Kasumi-1 (cell line): ENCODE measurements at places on chromosomes 2 and 18.

GRCh38 chr18:35827903-35828275 lies 144.6 kb upstream of the RMP24 start:
- DNase-seq = no peak

GRCh38 chr2:105935063-105935462 lies 190.4 kb downstream of the NCK2 start:
- DNase-seq = no peak

DNA sequence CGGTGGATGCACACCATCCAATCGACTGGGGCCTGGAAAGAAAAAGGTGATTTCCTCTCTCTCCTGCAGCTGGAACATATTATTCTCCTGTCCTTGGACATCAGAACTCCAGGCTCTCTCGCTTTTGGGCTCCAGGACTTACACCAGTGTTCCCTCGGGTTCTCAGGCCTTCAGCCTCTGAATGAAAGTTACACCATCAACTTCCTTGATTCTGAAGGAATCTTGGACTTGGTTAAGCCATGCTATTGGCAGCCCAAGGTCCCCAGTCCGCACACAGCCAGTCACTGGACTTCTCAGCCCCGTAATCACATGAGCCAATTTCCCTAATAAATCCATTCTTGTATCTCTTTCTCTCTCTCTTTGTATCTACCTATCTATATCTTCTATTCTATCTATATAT lies 418.9 kb downstream of the IRS1 start:
- no peak for DNase-seq

GRCh38 chr18:49619801-49620200 lies 57.9 kb downstream of the LIPG start:
- no peak for DNase-seq

DNA sequence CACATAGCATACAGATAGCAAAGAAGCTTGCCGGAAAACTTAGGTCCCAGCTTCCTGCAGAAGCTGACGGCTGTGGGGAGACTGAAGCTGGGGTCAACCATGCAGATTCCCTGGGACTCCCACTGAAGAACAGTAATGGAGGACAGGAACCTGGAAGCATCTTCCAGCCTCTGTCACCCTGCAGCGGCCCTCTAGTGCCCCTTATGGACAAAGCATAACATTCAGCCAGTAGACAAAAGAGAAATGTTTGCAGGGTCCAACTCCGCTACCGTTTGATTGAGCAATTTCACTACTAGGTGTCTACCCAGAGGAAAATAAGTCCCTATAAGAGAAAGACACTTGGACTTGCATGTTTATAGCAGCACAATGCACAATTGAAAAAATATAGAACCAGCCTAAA lies 460.6 kb downstream of the CNTNAP5 start:
- no peak for DNase-seq

- DNase-seq = no peak
Measured at GRCh38 chr18:51480407-51481261, 283.2 kb upstream of the MEX3C start.

DNA sequence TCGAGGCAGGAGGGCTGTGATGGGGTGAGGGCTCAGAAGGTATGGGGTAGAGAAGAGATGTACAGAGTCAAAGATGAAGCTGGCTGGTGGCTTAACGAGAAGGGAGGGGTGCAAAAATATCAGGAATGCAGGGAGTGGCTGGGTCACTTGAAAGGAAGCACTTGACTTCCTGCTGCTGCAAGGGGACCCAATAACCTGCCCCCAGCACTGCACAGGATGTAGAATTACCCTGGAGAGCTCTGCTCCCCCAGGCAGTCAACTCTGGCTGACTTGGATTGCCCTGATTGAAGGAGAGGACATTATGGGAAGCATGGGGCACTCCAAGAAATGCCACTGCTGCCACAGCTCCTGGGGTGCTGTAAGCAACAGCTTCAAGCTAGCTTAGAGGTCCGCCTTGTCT lies 41.8 kb downstream of the CFAP221 start:
- DNase-seq = no peak

- DNase-seq = peak; percentile 51
Measured at GRCh38 chr2:168976034-168976654, 55.0 kb downstream of the ABCB11 start.

DNA sequence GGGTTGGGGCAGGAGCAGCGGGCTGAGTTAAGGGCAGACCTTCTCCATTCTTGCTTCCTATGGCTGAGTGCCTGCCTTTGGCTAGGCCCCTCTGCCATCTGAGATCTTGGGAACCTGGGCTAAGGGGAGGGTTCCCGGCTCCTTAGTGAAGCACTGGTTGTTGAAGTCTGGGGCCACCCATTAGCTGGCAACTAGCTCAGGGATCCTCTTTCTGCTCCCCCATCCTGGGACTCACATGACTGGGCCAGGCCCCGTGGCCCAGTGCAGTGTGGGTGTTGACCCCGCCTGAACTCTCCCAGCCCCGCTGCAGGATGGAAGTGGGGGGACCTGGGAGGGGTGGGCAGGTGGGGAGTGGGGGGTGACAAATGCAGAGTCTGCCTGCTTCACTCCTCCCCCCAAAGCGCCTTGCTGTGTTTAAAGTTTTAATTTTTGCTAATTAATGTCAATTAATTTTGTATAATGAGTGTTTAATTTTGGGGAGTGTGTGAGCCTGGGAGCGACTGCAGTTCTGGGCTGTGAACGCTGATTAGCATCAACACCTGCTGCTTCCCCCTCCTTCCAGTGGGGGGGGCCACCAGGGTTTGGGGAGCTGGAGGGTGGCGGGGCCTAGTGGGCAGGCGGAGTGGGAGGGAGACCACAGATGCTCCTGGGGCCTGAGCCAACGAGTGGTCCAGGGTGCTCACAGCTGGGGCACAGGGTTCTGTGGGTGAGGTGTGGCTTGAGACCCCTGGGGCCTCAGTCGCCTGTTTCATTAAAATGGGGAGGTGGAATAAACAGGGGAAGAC lies 55.2 kb downstream of the EMX1 start:
- no peak for DNase-seq

GRCh38 chr2:104733226-104733943 lies 120.5 kb upstream of the POU3F3 start:
- DNase-seq = no peak

- no peak for DNase-seq
Measured at GRCh38 chr2:176283291-176284068, 14.2 kb downstream of the MTX2 start.

DNA sequence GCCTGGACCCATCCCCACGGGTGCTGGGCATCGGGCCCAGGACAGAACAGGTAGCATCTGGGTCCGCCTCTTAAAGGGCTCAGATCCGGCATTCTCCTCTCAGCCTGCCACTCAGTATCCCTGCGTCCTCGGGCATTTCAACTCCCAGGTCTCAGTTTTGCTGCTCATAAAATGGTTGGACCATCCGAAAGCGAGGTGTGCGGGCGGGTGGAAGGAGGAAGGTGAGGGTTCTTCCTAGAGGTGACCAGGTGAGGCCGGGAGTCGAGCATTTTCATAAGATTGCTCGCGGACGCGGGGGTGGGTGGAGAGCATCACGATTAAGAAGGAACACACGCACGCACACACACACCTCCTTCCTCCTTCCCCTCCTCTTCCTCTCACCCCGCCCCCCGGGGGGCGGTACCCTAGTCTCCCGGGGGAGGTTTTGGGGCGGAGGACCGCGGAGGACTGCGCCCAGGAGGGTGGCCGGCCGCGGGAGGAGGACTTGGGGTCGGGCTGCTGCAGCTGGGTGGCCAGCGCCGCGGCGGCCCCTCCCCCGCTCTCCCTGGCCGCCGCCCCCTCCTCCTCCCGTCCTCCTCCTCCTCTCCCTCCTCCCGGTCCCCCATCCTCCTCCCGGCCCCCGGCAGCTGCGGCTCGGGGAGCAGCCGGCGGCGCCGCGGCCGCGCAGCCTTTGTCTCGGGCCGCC lies 97.9 kb upstream of the GPR45 start:
- no peak for DNase-seq

DNA sequence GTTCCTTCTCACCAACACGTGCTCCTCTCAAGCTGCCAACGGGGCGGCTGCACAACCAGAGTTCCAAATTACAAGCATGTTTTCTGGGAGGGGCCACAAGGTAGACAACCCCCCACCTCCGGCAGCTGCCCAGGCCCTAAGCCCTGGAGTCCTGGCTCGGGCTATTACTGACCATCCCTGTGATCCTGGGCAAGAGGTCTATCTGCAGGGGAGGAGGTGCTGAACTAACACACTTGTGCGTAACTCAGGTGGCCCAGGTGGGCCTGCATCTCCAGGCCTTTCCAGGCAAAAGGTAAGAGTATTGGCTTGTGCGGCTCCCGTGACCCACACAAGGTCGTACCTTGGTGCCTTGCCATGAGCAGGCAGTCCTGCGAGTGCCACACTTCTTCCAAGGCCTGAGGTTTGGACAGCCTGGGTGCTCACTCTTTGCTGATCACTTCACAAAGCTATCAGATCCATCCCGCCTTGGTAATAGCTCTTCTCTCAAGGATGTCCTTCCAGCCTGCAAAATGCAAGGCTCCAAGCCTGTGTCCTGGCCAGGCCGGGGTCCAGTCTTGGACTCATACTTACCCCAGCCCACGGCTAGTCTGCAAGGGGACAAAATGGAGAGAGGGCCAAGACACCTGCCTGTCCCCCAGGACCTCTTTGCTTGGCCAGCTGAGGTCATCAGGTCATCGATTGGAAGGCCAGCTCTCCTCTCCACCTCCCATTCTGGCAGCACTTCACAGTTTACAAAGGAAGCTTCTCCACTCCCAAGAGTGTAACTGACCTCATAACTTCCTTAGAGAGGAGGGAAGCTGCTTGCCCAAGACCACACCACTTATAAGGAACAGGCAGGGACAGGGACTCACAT lies 33.9 kb downstream of the ADRA2B start:
- peak; percentile 5 for DNase-seq
